Myocyte (in vitro differentiated cells): ENCODE measurements at places on chromosomes 2 and 18. TPM values are rescaled to one million over a fixed set of nuclear protein-coding genes. Genes with fewer than 3 reads are reported as not detected.

The ADGRF3 gene
- total RNA-seq: 1.1 TPM in 1 of 2 replicates, not detected in the other

The GPR55 gene
- 0.03 TPM in 1 of 2 replicates, not detected in the other for total RNA-seq

The GRP gene
- total RNA-seq: not detected in 2 replicates

The CCDC141 gene
- total RNA-seq: 32.4 and 61.8 TPM in 2 replicates

The DHX57 gene
- 11.0 and 11.8 TPM in 2 replicates for total RNA-seq

The CYP20A1 gene
- total RNA-seq: 14.1 and 18.1 TPM in 2 replicates

The ADRA2B gene
- total RNA-seq: not detected in 2 replicates

The CCDC195 gene
- 3.6 TPM in 1 of 2 replicates, not detected in the other for total RNA-seq

The ST6GAL2 gene
- total RNA-seq: not detected in 2 replicates

The FNDC4 gene
- 6.1 and 6.2 TPM in 2 replicates for total RNA-seq

The SP140 gene
- total RNA-seq: 0.42 and 0.80 TPM in 2 replicates

The SIX3 gene
- total RNA-seq: not detected in 2 replicates

The MAL gene
- total RNA-seq: 1.6 and 2.2 TPM in 2 replicates

The PIEZO2 gene
- 7.5 and 10.7 TPM in 2 replicates for total RNA-seq

The TUBA3E gene
- not detected in 2 replicates for total RNA-seq

The ST8SIA5 gene
- 3.0 and 3.6 TPM in 2 replicates for total RNA-seq

The AKAIN1 gene
- not detected in 2 replicates for total RNA-seq

The RNF138 gene
- 10.2 and 30.7 TPM in 2 replicates for total RNA-seq

The GLI2 gene
- 0.68 and 0.86 TPM in 2 replicates for total RNA-seq

The RMDN2 gene
- 23.2 and 26.3 TPM in 2 replicates for total RNA-seq

The NEU4 gene
- 3.2 and 30.5 TPM in 2 replicates for total RNA-seq

The C2orf80 gene
- total RNA-seq: not detected in 2 replicates

The CDH19 gene
- total RNA-seq: not detected in 2 replicates

The RMND5A gene
- total RNA-seq: 57.2 and 86.4 TPM in 2 replicates

The FEV gene
- total RNA-seq: not detected in 2 replicates

The NOL4 gene
- not detected in 2 replicates for total RNA-seq

The MYO1B gene
- 116 and 125 TPM in 2 replicates for total RNA-seq

The DNAJC5G gene
- not detected in 2 replicates for total RNA-seq

The SERPINB8 gene
- 4.8 and 5.7 TPM in 2 replicates for total RNA-seq

The UCN gene
- 2.4 and 6.6 TPM in 2 replicates for total RNA-seq

The MERTK gene
- 0.21 and 0.35 TPM in 2 replicates for total RNA-seq

The VWA3B gene
- not detected in 2 replicates for total RNA-seq

The TWIST2 gene
- total RNA-seq: 5.0 and 9.2 TPM in 2 replicates

The C2orf72 gene
- total RNA-seq: not detected in 2 replicates

The HOXD12 gene
- total RNA-seq: not detected in 2 replicates
